ENCODE measurements at places on chromosomes 16 and 17. TPM values are rescaled to one million over a fixed set of nuclear protein-coding genes. Genes with fewer than 3 reads are reported as not detected.
A peak's percentile ranks its signal among the peaks of the same experiment; 100 is the strongest.

CACNG3 gene
- not detected for total RNA-seq

COX11 gene
- total RNA-seq = 73.0 TPM

STX1B gene
- 14.1 TPM for total RNA-seq

TNRC6A gene
- total RNA-seq = 89.0 TPM

HBA1 gene
- total RNA-seq = not detected

NSF gene
- 48.7 TPM for total RNA-seq

SCNN1B gene
- not detected for total RNA-seq

CD300LB gene
- total RNA-seq = not detected

DNA sequence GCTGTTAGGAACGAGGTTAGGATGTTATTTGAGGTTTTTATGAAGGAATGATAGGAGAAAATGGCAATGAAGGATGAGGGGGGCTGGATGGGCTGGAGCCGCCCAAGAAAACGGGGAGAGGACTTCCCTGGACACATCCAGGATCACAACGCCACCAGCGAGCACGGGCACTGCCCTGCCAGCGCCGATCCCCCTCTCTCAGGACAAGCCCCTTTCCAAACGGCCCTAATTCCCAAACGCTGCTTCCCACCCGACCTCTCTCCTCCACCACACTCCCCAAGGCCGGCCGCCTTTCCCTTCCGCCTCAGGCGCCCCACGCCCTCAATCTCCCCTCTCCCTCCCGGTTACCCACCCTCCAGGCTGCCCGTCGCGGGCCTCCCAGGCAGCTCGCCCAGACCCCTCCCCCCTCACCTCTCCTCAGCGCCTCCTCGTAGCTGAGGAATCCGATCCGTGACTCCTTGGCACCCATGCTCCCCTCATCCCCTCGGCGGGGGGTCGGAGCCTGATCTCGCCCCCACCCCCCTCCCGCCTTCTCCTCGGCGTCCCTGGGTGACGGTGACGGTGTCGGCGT lies 377 bp downstream of the USP32 start:
- peaks cover 42% of the 10 kb centered on the region for H3K4me1 ChIP-seq
- peak overlapping the region; percentile 96 for H3K4me3 ChIP-seq
- DNase-seq = peak; percentile 68
- H3K27me3 ChIP-seq = no peaks in the 10 kb centered on the region

DNA sequence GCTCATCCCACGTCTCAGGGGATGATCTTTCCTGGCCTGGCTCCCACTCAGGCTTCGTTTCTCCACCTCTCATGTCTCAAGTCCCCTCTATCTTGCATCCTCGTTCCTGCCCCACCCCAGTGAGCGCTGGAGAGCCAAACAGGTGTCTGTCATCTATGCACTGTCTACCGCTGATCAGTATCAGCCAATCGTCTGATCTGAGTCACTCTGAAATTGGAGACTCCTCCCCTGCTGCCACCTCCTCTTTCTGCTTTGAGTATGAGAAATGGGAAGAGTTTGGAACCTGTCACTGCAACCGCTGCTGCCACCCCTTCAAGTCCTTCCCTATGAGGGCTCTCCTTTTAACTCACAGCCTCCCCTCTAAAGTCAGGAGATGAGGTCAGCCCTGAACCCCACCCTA lies 28.0 kb downstream of the FZD2 start:
- DNase-seq = no peak
- H3K36me3 ChIP-seq = no peaks in the 10 kb centered on the region
- H3K27ac ChIP-seq = no peak overlapping the region
- peaks cover 6% of the 10 kb centered on the region for H3K27me3 ChIP-seq
- H3K4me1 ChIP-seq = peaks cover 4% of the 10 kb centered on the region

DNA sequence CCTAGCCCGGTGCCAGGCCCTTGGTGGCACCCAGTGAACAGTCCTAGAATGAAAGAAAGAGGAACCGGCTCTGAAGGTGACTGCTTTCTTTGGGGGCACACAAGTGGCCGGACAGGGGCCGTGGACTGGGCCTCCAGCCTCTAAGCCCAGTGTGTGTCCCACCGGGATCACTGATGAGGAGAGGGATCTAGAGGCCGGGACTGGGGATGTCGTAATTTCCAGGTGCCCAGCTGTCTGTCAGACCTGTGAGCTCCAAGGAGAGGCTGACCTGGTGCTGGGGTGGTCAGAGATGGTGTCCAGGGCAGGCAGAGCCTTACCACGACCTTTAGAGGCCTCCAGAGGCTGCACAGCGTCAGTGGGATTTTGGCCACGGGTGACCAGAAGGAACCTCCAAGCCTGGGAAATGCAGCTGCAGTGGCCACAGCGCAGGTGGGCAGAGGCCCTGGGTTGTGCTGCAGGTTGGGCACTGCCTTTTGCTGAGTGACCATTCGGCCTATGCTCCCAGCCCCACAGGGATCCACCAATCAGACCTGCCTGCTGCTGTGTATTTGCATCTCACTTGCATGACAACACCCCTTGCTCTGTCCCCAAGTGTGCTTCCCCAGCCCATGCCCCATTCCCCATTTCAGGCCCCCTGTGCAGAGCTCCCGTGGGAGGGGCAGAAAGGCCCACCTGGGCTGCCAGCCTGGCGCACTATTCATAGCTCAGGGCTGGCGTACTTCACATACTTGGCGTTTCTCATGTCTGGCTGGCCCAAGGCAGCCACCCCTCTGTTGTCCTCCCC lies 12.5 kb downstream of the ARHGAP23 start:
- H3K27ac ChIP-seq = no peak overlapping the region
- no peaks in the 10 kb centered on the region for H3K36me3 ChIP-seq
- peaks cover 17% of the 10 kb centered on the region for H3K4me1 ChIP-seq
- no peak overlapping the region for H3K4me3 ChIP-seq

DNA sequence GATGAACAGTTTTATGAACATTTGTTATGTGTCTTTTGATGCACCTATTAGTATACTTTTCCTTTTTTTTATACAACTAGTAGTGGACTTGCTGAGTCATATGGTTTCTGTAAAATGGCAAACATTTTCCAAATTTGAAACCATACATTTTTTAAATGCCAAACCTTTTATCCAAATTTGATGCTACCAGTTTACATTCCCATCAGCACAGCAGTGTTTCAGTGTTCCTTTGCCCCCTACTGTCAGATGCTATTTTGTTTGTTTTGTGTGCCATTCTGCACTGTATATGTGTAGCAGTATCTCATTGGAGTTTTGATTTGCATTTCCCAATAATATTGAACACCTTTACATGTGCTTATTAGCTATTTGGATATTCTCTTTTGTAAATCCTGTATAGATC lies 219.4 kb downstream of the TANC2 start:
- H3K36me3 ChIP-seq = peaks cover 5% of the 10 kb centered on the region
- no peaks in the 10 kb centered on the region for H3K27me3 ChIP-seq
- no peak for DNase-seq
- no peak overlapping the region for H3K27ac ChIP-seq

DNA sequence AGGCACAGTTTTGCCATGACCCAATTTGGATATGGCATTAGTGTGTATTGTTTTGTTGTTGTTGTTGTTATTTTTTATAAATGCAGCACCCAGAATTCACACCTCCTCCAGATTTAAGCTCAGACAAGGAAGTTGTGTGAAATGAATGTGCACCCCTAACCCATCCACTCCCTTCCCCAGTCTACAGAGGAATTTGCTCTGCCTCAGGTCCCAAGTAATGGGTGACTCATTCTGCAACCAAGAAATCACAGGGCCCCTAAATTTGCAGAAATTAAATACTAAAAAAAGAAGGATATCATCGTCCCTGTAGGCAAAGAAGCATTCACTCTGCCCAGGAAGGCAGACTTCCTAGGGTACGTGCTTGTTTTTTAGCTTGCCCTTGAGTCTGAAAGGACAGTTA lies 62.3 kb downstream of the CLEC16A start:
- H3K36me3 ChIP-seq = no peaks in the 10 kb centered on the region
- DNase-seq = no peak
- H3K27me3 ChIP-seq = no peaks in the 10 kb centered on the region

DNA sequence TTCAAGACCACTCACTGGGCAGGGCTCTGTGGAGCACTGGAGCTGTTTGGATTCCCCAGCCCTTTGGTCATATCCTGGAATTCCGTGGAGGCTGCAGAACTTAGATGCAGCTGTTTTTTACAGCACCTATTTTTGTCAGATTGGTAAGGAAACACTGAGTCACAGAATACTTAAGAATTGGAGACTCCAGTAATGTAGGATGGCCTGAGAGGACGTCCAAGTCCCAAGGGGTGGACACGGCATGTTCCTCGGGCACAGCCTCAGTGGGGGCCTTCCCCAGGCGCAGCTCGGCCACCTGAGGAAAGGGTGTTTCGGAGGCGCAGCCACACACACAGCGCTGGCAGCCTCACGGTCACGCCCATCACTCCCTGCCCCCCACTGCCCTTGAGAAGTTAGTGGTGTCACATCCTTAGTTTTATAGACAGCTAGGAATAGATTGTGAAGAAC lies 14.8 kb downstream of the PLD6 start:
- peaks cover 4% of the 10 kb centered on the region for H3K36me3 ChIP-seq
- peaks cover 7% of the 10 kb centered on the region for H3K4me1 ChIP-seq
- no peak for DNase-seq
- no peaks in the 10 kb centered on the region for H3K27me3 ChIP-seq

DNA sequence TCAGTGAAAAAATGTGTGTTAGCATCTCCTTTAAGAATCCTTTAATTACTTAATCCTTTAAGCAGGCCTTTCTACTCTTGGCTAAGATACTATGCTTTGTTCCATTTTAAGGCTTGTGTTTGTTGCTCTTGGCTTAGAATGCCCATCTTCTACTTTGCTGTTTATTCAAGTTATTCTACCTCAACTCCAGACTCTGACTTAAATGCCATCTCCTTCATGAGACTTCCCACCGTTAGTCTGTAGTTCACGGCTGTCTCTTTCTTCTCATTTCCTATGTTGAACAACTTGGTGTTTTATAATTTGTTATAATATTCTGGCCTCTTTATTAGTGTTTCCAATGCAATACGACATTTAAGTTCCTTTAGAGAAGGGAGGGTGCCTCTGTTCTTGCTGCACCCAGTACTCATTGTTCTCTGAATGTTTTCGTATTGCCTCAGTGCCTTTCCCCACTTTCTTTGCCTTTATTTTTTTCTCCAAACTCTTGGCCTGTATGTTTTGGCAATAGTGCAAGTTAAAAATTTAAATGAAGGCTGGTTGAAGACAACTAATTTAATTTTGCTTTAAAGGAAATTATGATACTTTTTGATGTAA lies 6.1 kb upstream of the KRT10 start:
- no peak overlapping the region for H3K27ac ChIP-seq
- no peak for DNase-seq
- peaks cover 3% of the 10 kb centered on the region for H3K36me3 ChIP-seq
- H3K27me3 ChIP-seq = peaks cover 39% of the 10 kb centered on the region

DNA sequence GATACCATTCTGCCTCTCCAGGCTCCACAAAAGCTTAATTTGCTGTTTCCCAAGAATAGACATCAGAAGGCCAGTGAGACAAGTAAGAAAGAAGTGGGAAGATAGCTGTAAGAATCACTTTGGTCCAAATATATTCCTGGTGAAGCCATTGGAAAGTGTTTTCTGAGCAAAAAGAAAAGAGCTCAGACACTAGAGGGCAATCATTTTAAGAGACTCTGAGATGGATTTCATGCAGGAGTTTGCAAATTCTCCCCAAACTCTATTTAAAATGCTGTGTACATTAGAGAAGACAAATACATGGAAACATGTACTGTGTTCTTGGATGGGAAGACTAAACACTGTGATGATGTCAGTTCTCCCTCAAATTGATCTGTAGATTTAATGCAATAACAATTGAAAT lies 8.0 kb upstream of the SLC6A2 start:
- peaks cover 60% of the 10 kb centered on the region for H3K27me3 ChIP-seq
- no peak overlapping the region for H3K4me3 ChIP-seq
- H3K36me3 ChIP-seq = no peaks in the 10 kb centered on the region

DNA sequence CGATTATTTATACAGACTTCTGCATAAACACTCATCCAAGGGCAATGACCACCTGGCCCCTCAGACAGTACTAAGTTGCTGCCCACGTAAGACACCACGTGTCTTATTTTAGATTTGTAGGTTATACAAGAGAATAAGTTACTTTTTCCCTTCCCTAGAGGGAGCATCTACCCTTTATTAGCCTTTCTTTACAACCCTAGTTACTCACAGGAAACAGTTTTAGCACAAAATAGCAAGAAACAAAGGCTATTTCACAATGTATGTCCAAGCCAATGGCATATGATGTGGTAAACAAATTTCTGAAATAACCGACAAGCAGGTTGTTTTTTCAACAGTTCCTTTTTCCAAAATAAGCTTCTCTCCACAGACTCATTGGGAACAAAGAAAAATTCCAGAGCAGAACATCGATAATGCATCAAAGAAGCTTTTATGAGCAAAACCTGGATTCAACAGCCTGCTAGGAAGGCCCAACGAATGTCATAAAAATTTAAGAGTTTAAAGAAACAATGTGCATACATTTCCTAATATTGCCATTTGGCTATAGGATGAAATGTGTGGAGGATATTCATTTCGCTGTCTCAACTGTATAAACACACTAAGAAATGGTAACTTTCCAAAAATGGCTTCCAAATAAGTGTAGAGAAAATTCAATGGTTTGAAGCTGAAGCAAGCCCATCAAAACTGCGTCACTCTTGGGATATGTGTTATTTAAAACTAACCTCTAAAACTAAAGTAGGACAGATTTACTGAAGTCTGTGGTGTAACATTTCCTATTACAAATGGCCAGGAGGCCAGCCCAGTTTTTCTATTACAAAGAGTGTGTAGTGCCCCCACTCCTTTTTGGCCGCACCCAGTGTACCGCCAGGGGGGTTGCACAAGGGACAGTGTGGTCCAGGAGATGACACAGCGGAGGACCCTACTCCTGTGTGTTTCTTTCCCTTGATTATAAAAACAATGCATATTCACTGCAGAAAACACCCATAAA lies 50.4 kb upstream of the ERN1 start:
- H3K4me3 ChIP-seq = no peak overlapping the region
- peaks cover 9% of the 10 kb centered on the region for H3K36me3 ChIP-seq
- DNase-seq = no peak
- no peaks in the 10 kb centered on the region for H3K27me3 ChIP-seq
- H3K4me1 ChIP-seq = no peaks in the 10 kb centered on the region

- peaks cover 9% of the 10 kb centered on the region for H3K4me1 ChIP-seq
- peaks cover 10% of the 10 kb centered on the region for H3K27me3 ChIP-seq
- H3K36me3 ChIP-seq = no peaks in the 10 kb centered on the region
- no peak for DNase-seq
- no peak overlapping the region for H3K4me3 ChIP-seq
These were observed 50.0 kb downstream of the BEAN1 start for GRCh38 chr16:66477028-66477515.
